Stimulated activated CD8-positive, alpha-beta memory T cell treated with anti-CD3 and anti-CD28 coated beads, Interleukin-4, amount 100 ng/mL, for 4 hours (primary cell): ENCODE measurements at places on chromosomes 1 and 21.

DNA sequence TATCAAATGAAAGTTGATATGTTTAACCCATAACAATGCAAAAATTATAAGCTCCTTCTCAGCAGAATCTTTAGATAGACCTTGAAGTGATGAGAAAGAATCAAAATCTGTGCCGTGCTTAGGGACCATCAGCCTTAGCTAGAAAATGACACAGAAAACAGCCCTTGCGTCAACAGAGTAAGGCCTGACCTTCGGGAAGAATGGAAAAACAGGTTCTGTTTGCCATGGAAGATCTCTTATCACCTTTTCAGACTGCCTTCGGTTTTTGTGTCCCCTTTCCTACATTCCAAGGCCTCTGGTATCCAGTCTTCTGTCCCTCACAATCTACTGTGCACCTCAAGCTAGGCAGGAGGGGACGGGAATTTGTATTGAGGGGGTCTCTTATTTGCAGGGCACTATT, 37.6 kb upstream of the DPT start:
- no peak for DNase-seq

DNA sequence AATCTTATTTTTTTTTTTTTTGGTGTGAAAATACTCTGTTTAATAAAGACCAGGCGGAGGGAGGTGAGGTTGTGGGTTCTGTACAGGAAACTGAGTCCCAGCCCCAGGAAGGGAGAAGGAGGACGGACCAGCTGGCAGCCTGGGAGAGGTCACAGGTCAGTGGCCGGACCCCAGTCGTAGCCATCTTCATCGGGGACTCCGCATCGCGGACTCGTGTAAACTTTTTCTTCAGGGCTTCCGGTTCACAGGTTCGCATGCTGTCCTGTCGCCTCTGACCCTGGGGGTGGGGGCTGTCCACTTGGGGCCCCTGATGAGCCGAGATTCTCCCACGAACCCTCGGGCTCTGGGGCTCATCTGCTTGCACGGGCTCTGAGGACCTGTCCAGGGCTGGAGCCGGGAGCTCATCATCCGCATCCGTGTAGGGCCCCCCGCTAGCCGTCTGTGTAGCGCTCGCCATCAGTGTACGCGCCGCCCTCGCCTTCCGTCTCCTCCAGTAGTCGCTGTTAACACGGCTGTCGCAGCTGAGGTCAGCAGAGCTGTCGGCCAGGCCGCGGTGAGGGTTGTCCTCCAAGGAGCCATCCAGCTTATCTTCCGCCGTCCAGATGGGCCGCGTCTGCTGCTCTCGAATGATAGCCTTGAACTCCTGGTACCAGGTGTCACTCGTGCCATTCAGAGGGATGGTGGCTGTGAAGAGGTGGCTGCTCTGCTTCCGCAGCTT, 975.7 kb upstream of the PRMT6 start:
- DNase-seq, result no peak

DNA sequence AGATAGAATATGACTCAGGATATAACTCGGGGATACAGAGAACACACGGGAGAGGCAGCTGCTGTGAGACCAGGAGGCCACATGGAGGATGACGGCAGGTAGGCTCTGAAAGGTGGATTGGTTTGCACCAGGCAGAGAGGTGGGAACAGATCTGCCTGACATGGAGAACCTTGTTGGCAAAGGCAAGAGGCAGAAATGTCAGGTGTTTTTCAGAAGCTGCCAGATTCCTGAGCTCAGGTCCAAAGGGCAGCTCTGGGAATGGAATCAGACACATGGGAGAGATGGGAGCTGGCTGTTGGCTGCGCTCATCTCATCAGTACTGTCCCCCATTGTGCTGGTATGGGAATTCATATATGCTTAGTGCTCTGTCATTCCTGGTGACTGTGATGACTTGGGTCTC, 19.2 kb downstream of the SYT6 start:
- DNase-seq, result no peak

- no peak for DNase-seq
Observed at GRCh38 chr1:84571150-84571535, 3.1 kb downstream of the CTBS start.

DNA sequence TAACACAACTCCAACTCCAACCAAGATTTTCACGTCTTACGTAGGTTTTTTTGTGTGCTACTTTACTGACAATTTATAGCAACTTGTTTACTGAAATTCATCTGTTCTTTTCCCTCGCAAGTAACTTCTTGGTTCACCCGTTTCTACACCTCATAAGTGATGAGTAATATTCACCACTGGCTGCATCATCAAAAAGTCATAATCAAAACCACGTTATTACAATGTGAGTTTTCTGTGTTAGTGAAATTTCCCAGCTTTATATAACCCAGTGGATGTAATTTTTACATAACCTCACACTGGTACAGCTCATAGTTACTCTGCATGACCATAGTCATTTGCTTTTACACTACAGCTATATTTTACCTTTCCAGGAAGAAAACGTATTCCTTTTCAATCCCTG, 401.1 kb upstream of the LYPLAL1 start:
- DNase-seq, result no peak

DNA sequence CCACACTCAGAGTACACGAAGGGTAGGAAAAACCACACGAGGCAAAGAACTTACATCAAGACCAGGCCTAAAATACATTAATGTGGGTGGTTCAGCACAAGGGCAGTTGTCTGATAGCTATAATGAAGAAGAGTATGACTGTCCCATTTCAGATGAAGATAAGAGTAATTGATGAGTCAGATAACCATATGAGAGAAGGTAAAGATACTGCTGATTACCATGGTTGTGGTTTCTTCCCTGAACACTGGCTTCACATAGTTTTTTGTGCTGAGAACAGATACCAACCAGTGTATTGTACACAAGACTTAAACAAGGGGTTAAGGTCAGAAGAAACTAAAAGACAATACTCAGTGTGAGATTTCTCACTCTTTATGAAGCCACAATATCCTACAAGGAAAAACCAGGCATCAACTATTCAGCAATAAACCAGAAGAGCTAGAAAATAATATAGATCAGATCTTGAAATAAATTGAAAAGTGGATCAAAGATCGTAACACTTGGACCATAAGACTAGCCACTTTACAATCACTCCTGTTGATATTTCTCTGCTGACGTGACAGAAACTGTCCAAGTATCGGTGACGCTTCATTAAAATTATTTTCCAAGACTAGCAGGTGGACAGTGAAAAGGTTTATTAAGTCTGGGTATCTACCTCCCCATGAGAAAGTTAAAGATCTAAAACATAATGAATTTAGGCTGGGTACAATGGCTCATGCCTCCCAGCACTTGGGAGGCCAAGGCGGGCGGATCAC, 28.6 kb downstream of the PUM1 start:
- no peak for DNase-seq

DNA sequence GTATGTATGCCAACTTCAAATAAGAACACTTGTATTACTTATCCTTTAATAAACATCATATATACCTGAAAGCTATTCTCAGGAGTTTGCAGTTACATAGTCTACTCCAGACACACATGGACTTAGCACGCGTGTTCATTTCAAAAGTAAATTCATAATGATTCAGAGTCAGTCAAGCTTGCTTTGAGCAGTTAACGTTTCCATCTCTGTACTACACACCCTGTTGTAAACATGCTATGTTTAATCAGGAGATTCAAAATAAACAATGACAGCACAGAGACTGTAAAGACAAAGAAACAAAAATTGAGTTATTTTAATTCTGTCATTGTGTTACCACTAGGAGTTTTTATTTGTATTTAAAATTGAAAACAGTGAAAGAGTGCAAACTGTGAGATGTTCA, 119.6 kb downstream of the NRIP1 start:
- DNase-seq, result no peak

DNA sequence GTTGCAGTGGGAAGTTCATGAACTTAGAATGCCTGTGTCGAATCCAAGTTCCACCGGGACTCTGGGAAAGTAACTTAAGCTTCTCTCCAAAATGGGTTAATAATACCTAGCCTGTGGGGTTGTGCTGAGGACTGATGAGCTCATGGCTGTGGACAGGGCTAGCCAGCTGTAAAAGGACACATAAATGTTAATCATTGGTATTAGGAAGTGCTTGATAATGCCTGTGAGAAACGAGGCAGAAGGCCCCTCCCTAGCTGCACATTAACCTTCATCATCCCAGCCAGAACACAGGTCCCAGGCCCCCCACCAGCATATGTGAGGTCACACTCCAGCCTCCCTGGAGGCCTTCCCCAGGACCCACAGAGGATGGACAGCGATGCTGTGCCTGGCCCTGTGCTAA, 789 bp upstream of the GJB4 start:
- DNase-seq, result no peak

DNA sequence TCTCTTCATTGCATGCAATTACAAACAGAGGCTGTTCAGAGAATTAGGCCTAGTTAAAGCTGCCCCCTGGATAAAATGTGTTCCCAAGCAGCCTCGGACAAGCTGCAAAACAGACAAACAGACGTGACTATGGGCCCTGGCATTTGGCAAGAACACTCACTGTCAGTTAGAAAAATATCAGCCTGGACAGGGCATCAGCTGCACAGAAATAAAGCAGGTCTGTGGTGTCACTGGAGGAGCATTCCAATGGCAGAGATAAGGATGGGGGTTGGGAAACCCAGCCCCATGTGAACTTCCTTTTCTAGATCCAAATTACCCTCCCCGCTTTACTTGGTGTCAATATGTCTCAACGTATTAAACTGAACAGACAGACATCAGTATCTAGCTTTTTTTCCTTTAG, 177.1 kb downstream of the GPATCH2 start:
- DNase-seq, result no peak

DNA sequence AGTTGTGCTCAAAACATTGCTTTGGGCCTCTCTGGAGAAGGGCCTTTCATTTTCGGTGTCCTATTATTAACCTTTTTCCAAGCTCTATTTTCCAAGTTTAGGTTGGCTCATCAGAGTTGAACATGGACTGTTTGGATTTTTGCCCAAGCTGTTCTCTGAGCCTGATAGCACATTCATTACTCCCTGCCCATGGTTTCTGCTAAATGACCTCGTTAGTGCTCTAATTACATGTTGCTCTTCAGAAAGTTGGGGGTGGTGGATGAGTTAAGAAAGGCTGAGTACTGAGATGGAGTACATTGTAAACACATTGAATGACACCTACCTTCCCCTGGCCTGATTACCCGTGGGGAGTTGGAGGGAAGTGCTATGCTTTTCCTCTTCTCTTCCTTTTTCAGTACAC, 38.9 kb downstream of the LMO4 start:
- DNase-seq, result no peak

- no peak for DNase-seq
Observed at GRCh38 chr21:28537371-28538079, 455.2 kb downstream of the LTN1 start.

DNA sequence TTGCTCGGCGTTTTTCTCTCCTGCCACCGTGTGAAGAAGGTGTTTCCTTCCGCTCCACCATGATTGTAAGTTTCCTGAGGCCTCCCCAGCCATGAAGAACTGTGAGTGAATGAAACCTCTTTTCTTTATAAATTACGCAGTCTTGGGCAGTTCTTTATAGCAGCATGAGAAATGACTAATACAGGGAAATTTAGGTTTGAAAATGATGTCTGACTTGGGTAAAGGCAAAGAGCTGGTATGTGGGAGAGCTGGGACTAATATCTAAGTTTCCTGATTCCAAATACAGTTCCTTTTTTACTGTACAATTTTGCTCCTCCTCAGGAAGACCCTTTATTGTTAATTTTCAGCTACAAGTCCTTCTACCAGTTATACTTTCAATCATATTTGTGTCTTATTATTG, 16.7 kb upstream of the ADAMTS5 start:
- DNase-seq, result no peak

GRCh38 chr1:56170784-56171320, 408.5 kb downstream of the PLPP3 start:
- no peak for DNase-seq

DNA sequence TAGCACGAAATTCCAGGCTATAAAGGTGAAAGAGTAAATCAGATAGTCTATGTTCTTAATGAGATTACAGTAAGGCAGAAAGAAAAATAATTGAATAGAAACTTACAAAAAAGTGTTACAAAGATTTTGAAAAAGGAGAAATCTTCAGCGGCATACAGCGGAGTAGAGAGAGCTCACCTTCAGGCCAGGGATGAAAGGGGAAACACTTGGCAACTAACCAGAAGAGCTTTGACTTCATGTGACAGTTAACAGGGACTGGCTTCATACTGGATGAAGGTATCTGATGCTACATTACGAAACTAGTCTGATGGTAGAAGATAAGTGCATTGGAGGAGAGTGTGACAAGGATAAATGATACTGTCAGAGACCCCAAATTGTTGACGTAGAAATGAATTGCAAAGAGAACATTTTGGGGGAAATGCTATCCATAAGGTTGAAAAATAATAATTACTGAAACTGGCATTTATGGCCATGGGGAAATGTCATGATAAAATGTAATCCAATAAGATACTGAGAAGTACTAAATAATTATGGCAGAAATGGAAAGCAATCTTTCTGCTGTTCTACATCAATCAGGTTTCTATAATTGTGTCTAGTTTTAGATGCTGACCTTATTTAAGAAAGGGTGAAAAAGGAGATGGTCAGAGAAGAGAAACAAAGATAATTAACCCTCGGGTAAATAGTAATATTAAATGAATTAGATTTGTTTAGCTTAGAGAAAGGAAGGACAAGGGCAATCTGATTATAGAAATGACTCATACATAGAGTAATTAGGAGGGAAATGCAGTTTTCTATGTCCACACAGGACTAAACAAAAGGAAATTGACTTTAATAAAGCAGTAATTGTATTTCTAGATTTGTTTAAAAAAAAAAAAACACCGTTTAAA, 808.7 kb downstream of the NCAM2 start:
- DNase-seq, result no peak

DNA sequence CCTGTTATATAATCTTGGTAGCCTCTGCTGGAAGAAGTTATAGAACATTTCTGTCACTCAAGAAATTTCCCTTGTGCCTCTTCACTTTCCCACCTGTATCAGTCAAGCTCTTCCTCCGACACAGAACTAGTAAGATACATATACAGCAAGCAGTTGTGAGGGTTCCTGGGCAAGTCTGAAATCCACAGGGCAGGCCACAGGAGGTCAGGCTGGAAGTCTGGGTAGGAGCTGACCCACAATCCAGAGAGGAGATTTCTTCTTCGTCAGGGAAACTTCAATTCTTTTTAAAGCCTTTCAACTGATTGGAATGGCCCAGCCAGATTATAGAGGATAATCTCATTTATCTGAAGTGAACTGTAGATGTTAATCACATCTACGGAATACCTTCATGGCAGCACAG, 96.4 kb upstream of the FMN2 start:
- no peak for DNase-seq

DNA sequence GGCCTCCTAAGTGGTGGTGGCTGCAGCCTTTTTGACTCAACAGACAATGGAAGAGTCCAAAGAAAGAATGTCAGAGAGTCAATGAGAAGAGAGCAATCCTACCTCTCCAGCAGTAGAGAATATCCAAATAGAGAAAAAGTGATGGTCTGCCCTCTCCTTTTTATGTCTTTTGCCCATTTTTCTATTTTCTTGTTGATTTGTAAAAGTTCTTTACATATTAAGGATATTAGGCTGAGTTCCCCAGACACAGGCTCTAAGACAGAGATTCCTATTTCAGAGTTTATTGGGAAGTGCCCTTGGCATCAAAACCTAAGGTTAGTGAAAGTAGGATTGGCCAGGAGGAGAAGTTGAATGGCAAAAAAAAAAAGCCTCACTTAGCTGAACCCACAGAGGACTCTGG, 20.3 kb upstream of the SLC30A1 start:
- DNase-seq, result no peak
